ENCODE measurements at places on chromosomes 2 and 18.

- no peak for DNase-seq
Measured at GRCh38 chr2:68379184-68379708, 14.2 kb downstream of the PLEK start.

DNA sequence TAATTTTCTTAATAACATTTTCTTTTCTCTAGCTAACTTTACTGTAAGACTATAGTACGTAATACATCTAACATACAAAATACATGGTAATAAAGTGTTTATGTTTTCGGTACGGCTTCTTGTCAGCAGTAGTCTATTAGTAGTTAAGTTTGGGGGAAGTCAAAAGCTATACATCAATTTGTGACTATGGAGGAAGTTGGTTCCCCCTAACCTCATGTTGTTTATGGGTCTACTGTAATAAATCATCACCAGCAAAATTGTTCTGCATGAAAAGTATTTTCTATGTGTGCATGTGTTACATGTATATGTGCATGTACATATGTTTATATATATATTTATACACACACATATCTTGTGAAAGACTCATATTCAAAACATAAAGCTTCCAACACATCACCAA lies 303.0 kb downstream of the TRIB2 start:
- no peak for DNase-seq

- DNase-seq = no peak
Measured at GRCh38 chr2:175187378-175187777, 5.9 kb upstream of the ATP5MC3 start.

- DNase-seq = peak; percentile 52
Measured at GRCh38 chr2:172106108-172106961, 3.6 kb upstream of the DLX2 start.

DNA sequence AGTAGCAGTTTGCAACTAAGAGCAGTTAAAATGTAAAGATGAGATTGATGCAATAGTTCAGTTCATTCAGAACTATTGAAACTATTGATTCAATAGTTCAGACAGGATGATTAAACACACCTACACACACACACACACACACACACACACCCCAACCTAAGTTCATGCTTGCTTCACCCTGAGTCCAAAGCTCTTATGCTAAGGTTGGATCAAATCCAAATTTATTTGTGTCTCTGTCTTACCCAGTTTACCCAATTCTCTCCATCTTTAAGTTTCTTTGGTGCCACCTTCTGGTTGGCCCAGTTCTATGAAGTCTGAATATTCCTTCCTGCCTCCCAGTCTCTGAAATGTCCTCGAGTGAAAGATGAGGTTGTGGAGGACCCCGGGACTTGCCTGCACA lies 5.1 kb downstream of the SERPINB8 start:
- DNase-seq = peak; percentile 23

GRCh38 chr2:197097578-197098366 lies 171.3 kb upstream of the PGAP1 start:
- no peak for DNase-seq

- DNase-seq = no peak
Measured at GRCh38 chr18:34003687-34004086, 221.0 kb downstream of the NOL4 start.

DNA sequence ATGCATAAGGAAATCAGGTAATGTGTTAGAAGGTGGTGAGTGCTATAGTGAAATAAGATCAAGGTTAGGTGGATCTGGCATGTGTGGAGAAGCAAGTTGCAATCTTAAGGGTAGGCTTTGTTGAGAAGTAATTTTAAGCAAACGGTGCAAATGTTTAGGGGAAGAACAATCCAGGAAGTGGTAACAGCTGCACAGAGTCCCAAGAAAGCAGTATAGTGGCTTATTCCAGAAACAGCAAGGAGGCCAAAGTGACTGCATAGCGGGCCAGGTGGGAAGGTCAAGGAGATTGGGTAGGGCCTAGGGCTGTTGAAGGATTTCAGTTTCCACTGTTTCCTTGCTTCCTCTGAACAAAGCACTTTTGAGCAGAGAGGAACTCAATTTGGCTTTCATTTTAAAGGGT lies 30.0 kb upstream of the RAB1A start:
- DNase-seq = no peak

GRCh38 chr2:42928692-42929545 lies 136.5 kb upstream of the HAAO start:
- DNase-seq = peak; percentile 14

DNA sequence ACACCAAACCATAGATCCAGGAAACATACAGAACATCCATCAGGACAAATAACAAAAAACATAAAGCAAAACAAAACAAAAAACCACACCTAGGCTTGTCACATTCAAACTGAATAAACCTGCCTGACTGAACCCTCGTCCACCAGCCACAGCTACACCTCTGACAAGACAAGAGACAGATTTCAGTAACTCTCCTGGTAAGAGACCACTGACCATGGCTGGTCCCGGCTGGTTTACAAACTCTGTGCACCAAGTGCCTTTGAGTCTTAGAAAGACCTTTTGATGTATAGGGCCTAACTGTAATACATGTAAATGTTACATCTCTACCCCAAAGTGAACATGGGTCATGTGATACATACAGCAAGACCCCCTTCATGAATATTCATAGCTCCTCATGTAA lies 4.8 kb upstream of the SLC66A2 start:
- no peak for DNase-seq

DNA sequence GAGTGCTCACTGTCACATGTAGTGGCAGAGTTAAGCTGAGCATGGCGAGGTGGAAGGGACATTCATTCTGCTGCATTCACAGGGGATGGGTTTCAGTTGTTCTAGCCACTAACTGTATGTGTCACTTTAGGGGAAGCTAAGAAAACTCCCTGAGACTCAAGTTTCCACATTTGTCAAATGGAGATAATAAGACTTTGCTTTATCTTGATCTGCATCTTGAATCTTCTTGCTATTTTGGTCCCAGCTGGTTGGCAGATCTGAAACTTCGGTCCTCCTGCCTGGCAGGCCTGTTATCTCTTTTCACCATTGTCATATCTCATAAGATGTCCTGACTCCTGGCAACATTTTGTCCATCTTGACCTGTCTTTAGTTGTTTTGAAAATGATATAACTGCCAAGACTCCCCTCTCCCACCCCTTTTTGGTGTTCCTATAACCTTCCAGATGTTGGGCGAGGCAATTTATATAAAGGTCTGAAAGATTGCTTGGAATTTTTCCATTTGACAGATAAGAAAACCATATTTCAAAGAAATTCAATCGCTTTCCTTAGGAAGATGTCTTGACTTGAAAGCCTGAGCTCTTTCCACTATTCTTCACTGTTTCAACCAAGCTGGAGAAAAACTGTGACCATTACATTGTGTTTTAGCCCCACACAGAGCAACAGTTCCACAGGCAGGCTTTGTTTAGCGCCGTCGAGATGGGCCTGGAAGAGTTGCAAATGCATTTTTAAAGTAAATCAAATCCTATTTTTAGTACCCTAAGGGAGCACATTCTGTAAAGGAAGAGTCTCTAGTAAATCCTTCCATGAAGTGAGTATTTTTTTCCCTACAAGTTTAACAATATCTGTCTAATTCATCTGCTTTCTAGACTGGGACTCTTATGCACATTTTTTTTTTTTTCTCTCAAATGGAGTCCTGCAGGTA lies 33.4 kb downstream of the MYCN start:
- DNase-seq = no peak

Measured in stimulated activated CD4-positive, alpha-beta T cell treated with anti-CD3 and anti-CD28 coated beads, Interleukin-2, amount 100 ng/mL, for 24 hours (primary cell).